ENCODE measurements at places on chromosomes 12 and 14.

GRCh38 chr12:58372298-58372697 lies 430.9 kb downstream of the ATP23 start:
- no peak for DNase-seq

- no peak for DNase-seq
Observed at GRCh38 chr14:69666690-69667211, 55.4 kb downstream of the SUSD6 start.

DNA sequence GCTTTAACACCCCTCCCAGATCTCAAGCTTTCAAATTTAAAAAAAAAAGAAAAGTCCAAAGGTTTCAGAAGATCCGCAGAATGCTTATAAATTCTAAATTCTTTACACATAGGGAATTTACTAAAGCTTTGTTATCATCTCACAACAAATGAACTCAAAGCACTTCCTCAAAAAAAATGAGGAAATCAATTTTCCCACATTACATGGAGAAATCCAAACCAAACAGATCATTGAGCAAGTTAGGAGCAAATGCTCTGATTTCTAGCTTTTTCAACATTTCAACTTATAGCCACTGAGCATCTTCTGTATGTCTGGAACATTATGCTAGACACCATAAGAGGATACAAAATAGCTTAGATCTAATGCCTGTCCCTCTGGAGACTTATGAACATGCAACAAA lies 161.0 kb downstream of the CEP128 start:
- DNase-seq: no peak

DNA sequence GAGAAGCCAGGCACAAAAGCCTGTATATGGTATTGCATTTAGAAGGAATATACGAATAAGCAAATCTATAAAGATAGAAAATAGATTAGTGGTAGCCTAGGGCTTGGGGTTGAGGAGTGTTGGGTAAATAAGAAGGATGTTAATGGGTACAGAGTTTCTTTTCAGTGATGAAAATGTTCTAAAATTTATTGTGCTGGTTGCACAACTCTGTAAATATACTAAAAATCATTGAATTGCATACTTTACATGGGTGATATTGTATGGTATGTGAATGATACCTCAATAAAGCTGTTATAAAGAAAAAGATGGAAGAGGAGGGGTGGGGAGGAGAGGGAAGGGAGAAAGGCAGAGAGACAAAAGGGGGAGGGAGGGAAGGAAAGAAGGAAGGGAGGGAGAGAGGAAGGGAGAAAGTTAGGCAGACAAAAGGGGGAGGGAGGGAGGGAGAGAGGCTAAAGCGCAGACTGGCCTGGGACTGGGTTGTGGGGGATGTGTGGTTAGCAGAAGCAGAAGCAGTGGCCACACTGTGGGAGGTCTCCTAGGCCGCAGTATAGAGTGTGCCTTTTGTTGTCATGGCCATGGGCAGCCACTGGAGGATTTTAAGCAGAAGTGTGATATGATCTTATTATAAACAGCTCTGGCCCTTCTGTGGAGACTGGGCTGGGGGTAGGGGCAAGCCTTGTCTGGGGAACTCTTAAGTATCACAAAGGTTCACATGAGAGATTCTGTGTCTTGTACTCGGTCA lies 73.6 kb upstream of the ELK3 start:
- no peak for DNase-seq

DNA sequence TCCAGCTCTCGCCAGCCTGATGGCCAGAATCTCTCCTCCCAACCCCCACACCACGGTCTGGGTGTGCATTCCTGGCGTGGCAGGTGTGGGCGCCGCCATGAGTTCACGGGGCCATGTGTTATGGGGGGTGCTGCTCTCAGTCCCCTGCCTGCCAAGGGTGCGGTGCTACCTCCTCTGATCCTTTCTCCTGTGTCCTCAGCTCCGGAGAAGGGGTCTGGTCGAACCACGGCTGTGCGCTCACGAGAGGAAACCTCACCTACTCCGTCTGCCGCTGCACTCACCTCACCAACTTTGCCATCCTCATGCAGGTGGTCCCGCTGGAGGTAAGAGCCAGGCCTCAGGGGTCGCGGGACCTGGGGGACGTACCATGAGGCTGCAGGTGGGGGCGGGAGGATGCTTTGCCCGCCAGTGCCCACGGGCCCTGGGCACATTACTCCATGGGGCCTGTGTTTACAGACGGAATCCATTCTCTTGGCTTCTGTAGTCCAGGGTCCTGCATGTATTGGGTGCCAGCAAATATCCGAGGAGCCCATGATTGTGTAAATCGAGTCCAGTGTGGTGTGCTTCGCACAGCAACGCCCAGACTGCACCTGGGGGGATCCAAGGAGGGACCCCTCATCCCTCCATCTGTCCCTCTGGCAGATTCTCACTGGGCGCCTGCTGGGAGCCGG lies 130.8 kb downstream of the ADGRD1 start:
- DNase-seq: no peak

DNA sequence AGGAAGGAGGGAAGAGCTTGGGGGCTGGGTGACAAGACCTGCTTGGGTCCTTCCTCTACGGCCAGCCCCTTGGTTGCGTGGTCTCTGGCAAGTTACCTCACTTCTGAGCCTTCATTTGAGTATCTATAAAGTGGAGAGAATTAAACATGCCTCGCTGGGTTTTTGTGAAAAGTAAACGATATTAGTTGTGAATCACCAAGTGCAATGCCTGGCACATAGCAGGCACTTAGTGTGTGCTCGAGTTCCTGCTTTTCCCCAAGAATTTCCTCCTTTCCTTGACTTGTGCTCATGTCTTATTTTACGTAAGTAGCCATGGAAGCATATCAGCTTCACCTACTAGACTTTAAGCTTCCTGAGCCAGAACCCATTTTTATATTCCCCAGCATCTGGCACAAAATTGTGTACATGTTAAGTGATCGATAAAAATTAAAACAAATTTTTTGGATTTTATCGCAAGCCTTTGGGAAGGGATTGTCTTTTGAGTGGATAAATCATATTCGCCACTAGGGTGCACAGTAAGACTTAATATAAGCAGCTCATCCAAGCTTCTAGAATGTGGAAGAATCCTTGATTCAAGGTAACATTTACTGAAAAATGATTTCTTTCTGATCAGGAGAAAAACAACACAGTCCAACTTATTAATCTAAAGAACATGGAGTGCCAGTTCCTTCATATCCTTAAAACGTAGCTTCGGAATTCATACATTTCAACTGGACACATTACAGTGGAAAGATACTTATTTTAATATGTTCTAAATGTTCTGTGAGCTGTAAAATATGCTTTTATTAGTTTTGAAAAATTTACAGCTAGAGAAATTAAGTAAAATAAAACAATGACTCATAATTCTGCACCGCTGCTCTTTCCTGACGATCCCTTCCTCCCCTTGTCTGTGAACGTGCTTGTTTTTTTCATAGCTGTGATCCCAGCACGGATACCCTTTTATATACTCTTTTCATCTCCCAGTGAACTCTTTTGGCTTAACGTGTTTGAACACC lies 62.0 kb downstream of the SLC25A47 start:
- DNase-seq: no peak

DNA sequence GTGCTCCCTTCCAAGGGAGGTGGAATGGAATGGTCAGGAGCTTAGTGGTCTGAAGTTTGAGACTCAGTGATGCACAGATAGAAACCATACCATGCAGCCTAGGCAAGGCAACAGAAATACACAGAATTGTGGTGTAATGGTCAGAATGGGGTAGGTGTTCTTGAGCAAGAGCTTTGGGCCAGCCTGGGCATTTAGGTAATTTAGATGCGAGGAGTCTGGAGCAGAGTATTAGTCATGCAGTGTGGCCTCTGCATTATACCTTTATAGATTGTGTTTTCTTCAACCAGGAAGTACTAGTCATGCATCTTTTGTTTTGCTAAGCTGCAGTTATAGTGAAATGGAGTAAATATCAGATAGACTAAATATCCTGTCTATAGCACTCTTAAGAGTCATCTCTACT lies 118.3 kb downstream of the DAAM1 start:
- no peak for DNase-seq

DNA sequence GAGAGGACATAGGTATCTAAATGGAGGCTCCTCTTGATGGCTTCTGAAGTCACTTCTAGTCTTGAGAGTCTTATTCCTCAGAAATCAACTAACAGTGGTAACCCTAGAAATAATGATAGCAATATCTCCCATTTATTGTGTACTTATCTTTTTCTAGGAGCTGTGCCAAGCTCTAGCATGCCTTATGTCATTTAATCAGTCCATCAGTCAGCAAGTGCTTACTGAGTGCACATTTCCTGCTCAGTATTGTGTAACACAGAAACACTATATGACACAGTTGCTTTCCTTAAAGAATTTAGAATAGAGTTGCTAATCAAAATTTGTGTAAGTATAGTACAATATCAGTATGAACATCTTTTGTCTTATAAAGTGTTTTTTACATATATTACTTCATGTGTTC lies 36.6 kb downstream of the KRT76 start:
- no peak for DNase-seq

DNA sequence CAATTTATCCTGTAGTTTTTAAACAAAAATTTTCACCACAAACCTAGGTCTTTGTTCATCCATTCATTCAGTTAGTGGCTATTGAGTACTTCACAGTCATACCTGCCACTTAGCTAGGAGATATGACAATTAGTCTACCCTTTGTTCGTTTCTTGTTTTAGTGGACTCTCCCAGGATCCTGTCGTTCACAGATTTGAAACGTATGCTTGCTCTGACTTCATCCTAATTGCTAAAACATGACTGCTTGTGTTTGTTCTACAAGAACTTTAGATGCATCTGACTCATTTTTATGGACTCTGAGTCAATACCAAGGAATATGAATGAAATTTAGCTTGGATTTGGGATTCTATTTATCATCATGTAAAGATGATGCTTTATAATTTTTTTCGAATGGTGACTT lies 69.5 kb downstream of the TBC1D30 start:
- no peak for DNase-seq

DNA sequence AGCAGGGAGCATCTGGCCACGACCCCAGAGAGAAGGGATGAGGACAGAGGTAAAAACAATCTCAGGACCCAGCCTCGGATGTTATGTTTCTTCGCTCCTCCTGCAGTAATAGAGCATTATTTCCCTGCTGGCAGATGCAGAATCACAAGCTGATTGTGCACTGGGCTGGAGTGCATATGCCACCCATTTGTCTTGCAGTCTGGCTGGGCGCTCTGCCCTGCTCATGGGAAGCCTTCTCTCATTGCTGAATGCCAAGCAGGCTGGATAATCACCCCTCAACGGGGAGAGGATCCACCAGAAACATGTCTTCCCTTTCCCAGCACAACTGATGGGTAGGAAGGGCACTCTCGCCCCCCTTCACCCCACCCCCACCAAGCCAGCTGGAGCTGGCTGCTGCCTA lies 8.5 kb upstream of the VASH1 start:
- DNase-seq: no peak

- no peak for DNase-seq
Observed at GRCh38 chr12:26936559-26937442, 980 bp downstream of the INTS13 start.

GRCh38 chr14:58171090-58171489 lies 19.1 kb upstream of the ARMH4 start:
- peak; percentile 73 for DNase-seq

DNA sequence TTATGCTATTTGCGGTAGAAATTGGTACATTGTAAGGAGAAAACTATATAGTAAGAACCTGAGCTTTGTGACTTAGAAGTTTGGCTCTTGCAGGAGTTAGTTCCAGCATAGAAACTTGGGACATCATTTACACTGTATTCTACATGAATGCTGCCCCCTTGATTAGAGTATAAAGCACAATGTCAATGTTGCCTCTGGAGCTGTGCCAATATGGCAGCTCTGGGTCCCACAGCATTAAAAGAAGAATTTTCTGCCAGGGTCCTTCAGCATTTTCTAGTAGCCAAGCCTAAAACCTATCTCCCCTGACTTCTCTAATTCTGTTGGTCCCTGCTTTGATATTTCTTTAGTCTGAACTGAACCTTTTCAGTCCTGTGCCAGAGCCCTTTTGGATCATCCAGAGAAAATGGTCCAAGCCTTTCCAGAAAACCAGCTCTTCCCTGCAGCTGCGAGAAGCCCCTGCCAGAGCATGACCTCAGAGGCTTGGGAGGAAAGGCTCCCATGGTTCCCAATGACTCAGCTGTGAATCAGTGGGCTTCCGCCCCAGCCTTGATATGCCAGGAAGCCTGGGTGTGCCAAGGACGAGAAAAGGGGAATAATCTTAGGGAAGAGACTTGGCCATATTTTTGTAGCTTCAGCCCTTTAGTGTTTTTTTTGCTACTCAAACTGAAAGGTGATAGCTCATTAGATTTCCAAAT lies 43.2 kb downstream of the PLEKHG7 start:
- DNase-seq: no peak

- DNase-seq: no peak
Observed at GRCh38 chr12:131711551-131712205, 788 bp downstream of the SFSWAP start.

DNA sequence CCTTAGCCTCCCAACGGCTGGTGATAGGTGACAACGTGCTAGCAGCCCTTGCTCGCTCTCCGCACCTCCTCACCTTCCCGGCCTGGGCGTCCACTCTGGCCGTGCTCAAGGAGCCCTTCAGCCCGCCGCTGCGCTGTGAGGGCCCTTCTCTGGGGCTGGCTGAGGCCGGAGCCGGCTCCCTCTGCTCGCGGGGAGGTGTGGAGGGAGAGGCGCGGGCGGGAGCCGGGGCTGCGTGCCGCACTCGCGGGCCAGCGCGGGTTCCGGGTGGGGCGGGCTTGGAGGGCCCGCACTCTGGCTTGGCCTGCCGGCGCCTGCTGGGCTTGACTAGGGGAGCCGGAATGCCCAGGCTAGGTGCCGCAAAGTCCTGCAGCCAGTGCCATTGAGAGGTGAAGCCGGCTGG lies 131.1 kb downstream of the CCER1 start:
- no peak for DNase-seq

- no peak for DNase-seq
Observed at GRCh38 chr12:115267891-115268290, 583.9 kb upstream of the TBX3 start.
